Non-pigmented ciliary epithelial cell (primary cell): ENCODE measurements at places on chromosomes 5 and 9.

GRCh38 chr9:16637911-16638310 is 232.6 kb downstream of the BNC2 start:
- no peak for DNase-seq

- DNase-seq = no peak
These were observed 11.7 kb upstream of the TAS2R1 start for GRCh38 chr5:9641806-9642355.

- no peak for DNase-seq
These were observed 23.8 kb downstream of the GDA start for GRCh38 chr9:72173080-72173479.

- no peak for DNase-seq
These were observed 269.4 kb upstream of the POU5F2 start for GRCh38 chr5:94010814-94011213.

GRCh38 chr9:36551910-36552309 is 20.8 kb upstream of the MELK start:
- no peak for DNase-seq

DNA sequence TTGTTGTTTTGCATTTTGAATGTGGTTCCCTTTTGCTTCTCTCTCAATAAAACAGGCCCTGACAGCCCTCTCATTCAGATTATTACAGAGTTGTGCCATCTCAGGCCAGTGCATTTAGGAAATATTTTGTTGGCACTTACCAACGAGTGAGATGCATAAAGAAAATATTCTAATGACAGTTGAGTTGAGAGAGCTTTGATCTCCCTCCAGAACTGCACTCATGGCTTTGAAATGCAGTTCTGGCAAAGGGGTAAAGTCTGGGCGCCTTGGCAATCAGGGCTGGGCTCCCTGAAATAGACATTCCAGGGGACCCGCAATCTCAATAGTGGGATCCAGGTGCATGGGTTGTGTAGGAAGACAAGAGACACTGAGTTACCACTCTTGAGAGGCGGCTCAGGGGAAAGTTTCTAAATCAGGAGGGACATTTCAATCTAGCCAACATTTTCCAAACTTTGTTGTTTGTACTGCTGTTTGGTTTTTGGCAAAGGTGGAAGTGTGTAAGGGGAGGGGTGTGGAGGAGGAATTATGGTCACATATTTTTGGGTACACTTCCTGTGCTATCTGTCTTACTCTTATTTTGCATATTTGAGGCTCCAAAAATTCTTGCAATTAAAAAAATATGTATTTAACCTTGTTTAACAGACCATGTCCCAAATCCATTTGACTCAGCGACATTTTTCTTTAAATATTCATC is 48.8 kb downstream of the PAPPA start:
- DNase-seq = no peak

- no peak for DNase-seq
These were observed 82.4 kb upstream of the TNFAIP8 start for GRCh38 chr5:119273391-119273839.

DNA sequence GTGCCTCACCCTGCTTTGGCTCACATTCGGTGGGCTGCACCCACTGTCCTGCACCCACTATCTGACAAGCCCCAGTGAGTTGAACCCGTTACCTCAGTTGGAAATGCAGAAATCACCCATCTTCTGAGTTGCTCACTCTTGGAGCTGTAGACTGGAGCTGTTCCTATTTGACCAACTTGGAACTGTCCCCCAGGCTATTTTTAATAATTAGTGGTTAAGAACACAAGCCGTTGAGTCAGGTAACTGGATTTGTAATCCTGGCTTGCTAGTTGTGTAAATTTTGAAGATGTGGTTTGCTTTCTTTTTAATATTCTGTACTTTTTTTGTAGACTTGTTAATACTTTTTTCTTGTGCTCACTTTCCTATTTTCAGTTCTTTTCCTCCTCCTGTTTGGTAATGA is 81.2 kb downstream of the CNTLN start:
- DNase-seq = no peak

DNA sequence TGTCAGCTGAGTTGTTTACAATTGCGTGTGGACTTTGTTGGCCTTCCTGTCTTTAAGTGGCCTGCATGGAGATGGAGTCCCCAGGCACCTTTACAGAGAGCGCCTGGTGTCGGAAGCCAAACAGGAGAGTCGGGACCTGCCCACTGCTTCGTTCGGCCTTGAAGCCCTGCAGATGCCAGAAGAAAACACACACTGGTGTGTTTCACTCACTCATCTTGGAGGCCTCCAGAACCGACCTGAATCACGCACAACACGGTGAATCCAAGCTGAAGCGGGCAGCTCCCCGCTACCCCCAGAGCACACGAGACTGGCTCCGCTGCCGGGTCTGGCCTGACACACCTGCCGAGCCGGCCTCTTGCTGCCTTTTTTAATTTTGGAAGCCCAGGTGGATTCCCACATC is 419.4 kb upstream of the IRX4 start:
- no peak for DNase-seq

DNA sequence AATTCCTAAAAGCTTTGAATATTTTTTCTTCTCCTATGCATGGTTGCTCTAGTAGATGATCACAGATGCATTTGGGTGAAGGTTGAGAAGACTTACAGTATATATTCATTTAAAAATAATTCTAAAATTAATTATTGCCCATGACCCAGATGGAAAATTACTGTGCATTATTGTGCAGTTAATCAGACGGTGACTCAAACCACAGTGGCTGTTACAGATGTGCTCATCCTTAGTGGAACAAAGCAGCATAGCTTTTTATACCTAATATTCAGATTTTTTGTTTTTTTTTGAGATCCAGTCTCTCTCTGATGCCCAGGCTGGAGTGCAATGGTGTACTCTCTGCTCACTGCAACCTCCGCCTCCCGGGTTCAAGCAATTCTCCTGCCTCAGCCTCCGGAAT is 10.7 kb downstream of the OR2V1 start:
- peak; percentile 24 for DNase-seq

DNA sequence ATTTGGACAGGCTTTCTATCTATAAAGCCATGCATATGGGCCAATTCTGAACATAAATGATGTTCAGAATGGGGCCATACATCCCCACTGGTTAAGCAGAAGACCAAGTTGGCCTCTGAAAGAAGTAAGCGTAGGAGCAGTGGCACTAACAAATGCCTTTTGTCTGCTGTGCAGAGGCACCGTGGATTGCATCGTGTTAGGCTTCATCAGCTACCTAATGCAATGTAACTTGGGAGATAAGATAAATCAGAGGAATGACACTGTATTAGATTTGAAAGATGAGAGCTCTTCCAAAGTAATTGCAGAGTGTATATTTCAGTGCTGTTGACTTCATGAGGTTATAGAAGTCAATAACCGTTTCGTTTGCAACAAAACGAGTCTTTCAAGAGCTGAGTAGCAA is 148.1 kb downstream of the PARP8 start:
- no peak for DNase-seq

- no peak for DNase-seq
These were observed 20.4 kb downstream of the GTF3C4 start for GRCh38 chr9:132690696-132691095.

DNA sequence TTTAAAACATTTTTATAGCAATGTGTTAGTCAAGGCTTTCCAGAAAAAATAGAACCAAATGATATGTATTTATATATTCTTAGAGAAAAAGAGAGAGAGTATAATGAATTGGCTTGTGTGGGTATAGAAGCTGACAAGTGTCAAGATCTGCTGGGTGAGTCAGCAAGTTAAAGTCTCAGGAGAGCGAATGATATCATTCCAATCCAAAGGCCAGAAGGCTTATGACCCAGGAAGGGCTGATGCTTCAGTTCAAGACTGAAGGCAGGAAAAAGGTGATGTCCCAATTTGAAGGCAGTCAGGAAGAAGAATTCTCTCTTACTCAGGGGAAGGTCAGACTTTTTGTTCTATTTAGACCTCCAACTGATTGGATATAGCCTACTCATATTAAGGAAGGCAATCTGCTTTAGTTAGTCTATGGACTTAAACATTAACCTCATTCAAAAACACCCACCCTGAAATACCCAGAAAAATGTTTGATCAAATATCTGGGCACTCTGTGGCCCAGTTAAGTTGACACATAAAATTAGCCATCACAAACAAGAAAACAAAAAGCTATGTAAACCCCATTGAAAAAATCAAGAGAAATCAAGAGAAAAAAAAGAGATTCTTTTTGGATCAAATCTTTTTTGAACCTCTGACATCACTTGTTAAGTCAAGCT is 189.6 kb downstream of the PIK3R1 start:
- no peak for DNase-seq

DNA sequence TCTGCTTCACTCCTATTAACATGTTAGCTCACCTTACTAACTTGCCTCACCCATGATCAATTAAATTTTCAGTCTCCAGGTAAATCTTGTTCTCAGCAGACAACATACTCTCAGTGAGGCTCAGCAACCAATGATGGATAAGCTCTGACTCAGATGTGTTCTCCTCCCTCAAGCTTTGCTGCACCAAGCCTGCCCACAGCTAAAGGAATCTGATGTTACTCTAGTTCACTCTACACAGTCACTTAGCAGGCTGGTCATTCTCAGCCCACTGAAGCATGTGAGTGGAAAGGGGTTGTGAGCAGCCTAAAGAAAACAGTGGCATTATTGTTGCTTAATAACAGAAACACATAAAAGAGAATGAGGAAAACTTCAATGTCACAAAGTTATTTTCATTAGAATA is 37.3 kb upstream of the CTNND2 start:
- DNase-seq = no peak

- no peak for DNase-seq
These were observed 37.7 kb downstream of the TPPP start for GRCh38 chr5:655406-655805.

DNA sequence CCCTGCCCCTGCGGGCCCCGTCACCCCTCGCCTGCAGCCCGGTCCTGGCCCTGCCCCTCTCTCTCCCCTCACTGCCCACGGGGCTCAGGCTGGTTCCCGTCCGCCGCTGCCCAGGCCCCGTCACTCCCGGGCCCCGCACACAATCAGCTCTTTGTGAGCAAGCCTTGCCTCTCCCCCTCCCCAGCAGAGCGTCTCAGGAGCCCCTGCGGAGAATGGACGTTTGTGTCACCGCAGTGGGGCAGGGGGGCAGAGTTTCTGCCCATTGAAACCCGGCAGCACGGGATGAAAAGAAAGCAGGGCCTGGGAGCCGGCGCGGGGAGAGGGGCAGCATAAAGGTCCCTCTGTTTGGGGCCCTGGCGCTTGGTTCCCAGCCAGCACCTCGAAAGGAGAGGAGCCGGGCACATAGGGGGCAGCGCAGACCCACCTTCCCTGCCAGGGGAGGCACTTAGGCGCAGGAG is 13.5 kb upstream of the NUP214 start:
- no peak for DNase-seq

DNA sequence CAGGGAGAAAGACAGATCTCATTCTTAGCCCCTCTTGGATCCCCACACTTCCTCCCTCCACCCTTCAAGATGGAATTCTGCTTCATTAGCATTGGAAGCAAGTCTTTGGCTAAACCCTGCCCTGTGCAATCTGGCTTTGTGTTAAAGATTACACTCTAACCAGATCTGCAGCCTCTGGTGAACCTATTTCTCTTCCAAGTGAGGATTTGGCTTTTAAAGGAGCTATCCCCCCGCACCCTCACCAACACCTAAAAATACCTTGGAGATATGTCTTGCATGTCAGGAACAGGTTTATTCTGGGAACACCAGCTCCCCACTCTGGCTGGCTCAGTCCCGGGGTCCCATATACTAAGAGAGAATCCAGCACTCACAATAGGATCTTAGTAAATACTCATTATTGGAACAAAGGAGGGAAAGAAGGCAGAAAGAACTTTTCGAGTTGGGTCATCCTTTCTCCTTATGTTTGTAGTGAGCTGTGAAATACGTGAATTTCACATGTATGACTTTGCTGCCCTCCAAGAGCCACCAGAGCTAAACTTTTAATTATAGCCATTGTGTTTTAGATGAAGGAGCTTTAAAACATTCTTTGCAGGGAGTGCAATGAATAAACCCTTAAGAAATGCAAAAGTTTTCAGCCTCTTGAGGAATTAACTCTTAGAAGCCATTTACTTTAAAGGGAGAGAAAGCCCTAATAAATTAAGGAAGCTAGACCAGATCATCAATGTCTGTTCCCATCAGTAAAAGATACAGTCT is 53.7 kb upstream of the HRH2 start:
- no peak for DNase-seq

GRCh38 chr9:3884736-3885135 is 358.9 kb upstream of the RFX3 start:
- DNase-seq = no peak

- DNase-seq = no peak
These were observed 9.3 kb upstream of the MYOT start for GRCh38 chr5:137858223-137858916.

- no peak for DNase-seq
These were observed 5.2 kb upstream of the ALDOB start for GRCh38 chr9:101440714-101441230.

DNA sequence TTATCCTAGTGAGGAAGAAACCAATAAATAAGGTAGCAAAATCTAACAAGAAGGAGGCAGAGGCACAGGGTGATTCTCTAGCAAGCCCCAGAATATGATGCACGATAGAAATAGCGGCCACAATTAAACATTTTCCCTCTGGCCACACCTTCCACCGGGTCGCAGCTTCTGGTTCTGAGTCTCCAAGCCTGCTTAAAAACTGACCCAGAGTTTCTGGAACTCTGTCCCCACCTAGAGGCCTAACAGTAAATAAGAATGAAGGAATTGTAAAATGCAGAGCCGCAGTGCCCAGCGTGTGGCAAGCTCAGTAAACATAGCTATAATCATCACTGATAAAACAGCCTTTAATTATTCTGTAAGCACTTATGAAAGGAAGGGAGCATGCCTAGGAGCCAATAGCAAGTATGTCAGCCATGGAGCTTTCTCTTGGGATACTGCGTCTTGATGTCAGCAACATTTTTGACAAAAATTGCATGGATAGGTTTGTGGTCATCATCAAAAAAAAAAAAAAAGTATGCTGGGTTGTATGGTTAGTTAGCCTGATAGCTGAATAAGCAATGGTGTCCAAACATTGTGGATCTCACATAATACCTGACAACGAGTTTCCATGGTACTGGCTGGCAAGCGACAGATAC is 465.5 kb downstream of the DNAH5 start:
- DNase-seq = peak; percentile 18

DNA sequence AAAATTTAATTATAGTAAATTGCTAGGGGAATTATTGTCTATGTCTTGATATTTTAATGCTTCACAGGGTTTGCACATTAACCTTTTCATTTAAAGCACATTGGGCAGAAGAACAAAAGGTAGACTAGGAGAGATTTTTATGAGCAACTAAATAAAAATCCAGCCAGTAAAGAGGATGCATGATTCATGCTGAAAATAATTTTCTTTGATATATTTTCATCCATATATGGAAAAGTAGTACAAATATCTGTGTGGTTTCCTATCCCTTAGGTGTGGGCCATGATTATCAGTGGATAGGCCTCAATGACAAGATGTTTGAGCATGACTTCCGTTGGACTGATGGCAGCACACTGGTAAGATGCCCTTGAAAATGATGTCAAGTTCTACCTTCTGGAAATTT is 83.1 kb downstream of the VCAN start:
- no peak for DNase-seq

DNA sequence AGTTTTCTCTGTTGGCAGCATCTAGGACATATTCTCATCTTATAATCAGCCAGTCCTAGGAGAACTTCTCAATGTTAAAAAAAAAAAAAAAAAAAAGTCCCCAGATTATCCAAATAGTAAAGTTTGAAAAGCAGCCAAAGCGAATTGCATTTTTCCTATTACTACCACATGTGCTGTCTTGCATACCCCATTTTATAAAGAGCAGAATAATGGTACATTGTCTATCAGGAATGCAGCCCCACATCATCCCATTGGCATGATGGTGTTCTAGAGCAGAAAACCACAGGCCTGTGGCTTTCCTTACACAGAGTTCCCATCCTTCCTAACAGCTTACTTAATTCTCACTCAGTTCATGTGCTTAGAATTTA is 381.6 kb downstream of the TMEM38B start:
- DNase-seq = peak; percentile 44

GRCh38 chr9:71446473-71447411 is 321.6 kb downstream of the CEMIP2 start:
- no peak for DNase-seq
